ENCODE measurements at places on chromosomes 5 and 9.

DNA sequence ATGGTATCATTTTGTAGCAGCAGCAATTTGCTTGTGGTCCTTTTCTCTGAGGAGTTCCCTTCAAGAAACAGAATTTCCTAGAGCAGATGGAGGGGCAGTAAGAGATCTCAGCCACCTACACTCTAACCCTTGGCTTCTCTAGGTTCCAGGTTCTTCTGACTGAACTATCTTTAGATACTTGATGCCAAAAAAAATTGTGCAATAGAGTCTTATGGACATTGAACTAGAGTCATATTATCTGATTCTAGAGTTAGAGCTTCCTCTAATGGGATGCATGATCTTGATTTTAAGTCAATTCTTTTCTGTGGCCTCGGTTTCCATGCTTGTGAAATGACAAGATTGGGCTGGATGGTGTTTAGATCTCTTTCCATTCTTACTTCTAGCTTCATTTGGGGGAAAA, 142.8 kb downstream of the EGFLAM start:
- no peak for DNase-seq

DNA sequence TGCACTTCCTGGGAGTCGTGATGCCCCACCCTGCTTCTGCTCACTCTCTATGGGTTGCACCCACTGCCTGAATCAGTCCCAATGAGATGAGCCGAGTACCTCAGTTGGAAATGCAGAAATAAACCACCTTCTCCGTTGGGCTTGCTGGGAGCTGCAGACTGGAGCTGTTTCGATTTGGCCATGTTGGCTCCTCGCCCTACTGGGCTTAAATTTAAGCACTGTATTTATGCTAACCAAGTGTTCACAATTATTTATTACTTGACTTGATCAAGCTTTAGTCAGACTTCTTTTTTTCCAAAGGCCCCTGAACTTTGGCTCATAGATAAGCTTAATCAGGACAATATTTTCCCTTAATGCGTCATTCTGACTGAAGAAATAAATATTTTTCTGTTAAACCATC, 1072.4 kb upstream of the CDH9 start:
- no peak for DNase-seq

GRCh38 chr5:134794819-134795218, 36.2 kb downstream of the DDX46 start:
- no peak for DNase-seq

- no peak for DNase-seq
Measured at GRCh38 chr5:131993676-131994075, 17.8 kb downstream of the ACSL6 start.

GRCh38 chr5:168443533-168443932, 42.7 kb upstream of the RARS1 start:
- DNase-seq, result no peak

GRCh38 chr9:20664501-20664900, 19.6 kb upstream of the FOCAD start:
- no peak for DNase-seq

DNA sequence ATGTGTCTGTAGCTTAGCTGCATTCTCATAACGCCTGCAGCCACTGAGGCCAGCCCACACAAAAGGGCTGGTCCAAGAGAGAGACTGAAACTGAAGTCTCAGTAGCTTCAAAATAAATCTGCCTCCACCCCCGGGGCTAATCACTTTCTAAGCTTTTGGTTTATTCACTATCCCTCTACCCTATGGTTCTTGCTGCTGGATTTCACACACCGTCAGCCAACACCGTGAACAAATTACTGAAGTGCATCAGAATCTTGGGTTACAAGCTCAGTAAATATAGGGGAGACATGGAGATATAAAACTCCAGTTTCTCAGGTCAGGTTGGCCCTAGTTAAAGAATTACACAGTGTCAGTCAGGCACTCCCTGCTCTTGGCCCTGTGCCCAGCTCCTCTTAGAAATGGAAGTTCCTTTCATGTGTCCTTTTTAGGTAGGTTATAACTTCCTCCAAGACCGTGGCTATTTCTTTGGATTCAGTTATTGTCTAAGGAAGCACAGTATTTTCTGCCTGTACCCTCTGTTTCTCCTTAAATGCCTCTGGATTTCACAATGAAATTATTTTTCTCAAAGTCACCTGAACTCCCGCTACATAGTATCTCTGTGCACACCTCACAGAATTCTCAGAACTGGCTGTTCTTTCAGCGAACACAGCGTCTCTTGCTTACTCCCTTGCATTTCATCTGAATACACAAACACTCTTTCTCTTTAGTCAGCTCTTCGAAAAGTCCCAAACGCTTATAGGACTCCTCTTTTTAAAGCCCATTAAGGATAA, 112.5 kb downstream of the FAM174A start:
- DNase-seq, result no peak

- DNase-seq, result no peak
Measured at GRCh38 chr5:171107669-171108068, 201.4 kb upstream of the TLX3 start.

GRCh38 chr9:137374131-137374845, 48.7 kb downstream of the EXD3 start:
- DNase-seq, result no peak

DNA sequence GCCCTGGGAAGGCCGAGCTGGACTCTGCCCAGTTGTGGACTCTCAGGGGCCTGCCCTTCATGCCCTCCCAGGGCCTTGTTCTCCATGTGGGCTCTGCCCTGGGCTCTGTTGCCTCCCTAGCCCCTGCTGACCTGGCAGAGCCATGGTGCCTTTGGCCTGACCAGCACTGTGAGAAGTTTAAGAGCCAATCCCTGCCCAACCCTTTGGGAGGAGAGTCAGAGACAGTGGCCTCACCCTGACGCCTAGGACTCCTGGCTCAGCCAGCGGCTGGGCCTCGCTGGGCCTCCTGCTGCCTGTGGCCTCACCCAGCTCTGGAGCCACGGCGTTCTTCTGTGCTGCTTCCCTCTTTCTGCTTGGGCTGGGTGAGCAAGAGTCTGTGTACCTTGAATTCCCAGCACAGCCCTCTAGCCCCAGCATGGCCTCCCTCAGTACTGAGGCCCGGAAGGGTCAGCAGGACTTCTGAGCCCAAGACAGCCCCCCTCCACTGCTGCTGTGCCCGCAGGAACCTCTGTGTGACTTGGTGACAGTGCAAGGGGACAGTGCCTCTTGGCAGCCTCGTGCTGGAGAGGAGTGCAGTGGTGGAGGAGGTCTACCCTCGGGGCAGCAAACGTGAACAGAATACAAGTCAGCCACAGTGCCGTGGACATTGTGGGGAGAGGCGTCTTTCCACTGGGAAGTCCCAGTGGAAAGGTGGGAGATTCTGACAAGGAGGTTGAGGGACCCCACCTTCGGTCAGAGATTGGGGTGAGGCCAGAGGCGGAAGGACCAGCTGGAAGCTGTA, 97.4 kb downstream of the CACNA1B start:
- no peak for DNase-seq

DNA sequence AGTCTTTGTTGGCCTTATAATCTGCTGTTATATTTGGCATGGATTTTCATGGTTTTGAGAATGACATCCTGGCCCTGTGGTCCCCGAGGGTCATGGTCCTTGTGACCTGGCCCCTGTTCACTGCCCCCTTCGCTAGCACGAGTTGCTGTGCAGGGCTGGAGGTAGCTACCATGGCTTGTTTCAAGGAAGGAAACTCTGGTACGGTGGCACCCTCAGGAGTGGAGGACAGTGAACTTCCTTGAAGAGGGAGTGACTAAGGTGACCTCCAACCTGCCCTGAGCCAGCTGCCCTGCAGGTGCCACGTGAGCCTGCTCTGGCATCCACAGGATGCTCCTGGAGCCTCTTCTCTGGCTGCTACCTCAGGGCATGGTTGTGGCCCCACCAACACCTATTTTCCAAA, 62.1 kb downstream of the MTAP start:
- DNase-seq, result no peak

DNA sequence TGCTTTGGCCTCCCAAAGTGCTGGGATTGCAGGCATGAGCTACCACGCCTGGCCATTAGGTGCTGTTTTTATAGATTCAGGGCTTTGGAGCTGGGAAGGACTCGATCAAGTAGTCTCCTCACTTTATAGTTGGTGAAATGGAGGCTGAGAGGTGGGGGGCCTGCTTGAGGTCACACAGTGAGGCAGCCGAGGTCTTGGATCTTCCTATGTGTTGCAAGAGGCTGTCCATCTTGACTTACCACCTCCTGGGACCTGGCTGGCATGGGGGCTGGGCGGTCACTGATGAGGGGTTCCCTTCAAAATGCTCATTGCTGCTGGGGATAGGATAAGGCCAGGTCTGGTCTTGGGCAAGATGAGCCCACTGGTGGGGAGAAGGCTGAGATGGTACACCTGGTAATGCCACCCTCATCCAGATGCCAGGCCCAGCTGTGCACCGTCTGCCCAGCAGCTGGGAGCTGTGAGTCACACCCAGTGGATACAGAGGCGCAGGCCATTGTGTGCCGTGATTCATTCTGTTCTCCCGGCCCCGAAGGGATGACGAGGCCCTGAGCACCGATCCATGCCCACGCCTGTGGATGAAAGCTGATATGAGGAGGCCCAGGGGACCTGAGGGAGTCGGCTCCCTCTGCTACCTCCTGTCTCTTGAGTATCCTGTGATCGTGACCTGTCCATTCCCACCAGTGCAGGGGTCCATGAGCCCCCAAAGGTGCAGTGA, 10.5 kb upstream of the NDST1 start:
- DNase-seq, result no peak

DNA sequence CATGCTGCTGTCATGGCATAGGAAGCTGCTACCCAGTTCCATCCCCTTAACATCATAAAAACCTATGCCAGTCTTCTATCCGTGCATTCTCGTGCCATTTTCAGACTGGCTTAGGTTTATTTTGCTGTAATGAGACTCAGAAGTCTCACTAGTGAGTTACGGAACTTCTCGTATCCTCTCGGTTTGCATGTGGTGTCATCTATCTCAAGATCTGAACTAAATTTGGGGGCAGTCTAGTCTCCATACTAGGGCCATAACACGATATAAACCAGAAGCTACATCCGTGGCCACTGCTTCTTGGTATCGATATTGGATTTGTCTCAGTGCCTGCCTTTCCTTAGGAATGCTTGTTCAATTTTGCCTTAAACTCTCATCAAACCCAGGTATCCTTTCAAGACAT, 771.2 kb upstream of the CDH10 start:
- no peak for DNase-seq

DNA sequence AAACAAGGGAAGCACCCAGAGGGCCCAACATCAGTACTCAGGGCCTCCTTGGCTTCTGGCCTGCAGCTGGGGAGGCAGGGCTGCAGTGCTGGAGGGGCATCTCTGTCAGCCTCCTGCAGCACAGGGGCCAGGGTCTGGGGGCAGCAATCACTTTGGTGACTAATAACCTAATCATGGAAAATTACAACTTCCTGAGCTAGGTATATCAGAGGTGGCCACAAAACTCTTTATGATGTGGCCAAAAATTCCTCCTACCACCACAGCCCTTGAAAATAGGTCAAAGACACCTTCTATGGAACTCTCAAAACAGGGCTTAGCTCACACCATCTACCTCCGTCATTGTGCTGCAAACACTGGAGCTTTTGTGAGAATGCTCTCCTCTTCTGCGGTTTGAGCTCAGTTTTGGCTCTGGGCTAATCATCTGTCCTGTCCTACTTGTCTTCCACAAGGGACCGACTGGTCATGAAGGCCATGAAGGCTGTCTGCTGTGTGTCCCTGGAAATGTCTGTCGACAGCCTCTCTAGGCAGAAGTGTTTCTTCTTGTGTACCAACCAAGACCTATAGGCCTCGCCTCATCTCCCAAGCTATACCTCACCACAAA, 28.6 kb downstream of the CSF2 start:
- DNase-seq, result peak; percentile 22

GRCh38 chr9:137407590-137408300, 15.2 kb downstream of the EXD3 start:
- DNase-seq, result no peak

All from T-helper 1 cell (primary cell).